ENCODE measurements at places on chromosomes 7 and 10.

DNA sequence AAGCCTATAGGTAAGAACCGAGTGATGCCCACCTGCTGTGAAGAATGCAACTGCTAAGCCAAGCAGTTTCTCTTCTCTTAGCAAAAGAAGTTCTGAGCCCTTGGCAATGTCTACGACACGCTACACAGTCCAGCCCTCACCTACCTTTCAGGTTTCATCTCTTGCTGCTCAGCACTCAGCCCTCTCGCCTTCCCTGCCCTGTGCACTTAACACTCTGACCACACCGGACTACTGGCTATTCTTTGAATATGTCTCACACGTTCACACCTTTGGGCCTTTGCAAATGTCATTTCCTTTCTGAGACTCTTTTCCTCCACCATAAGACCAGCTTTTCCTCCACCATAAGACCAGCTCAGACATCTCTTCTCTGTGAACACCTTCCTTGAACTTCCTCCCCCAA lies 67.0 kb upstream of the ITGB1 start:
- no peak for DNase-seq

DNA sequence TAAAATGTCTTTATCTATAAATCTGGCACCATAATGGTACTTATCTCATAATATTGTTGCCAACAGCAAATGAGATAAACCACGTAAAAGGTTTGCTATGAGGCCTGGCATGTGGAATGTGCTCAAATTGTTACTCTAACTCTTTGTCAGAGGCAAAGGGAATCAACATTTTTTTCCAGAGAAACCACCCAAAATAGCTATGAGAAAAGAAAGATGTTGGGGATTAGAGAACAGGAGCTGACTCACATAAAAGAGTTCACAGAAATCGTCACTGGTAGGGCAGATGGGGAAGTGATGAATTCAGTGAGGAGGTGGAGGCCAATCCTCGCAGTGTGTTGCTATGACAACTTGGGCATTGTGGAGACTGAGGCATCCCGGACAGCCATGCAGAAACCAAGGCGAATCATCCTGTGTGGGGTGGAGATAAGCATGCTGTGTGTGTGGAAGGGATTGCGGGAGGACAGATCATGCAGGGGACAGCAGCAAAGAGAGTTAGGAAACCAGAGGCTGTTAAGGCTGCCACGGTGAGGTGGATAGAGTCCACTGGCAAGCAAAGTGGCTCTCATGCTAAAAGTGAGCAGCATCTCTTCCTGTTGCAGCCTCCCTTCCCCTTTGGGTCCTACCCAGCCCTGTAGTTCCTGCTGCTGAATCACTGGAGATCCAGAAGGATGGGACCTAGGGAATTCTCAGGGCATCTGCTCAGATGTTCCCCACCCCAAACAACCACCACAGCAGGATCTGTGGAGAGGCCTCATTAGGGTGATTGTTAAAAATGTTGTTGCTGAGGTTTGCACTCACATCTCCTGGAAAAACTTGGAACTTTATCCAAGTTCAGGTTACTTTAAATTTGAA lies 103.9 kb downstream of the CUBN start:
- DNase-seq = no peak

GRCh38 chr10:60171436-60172013 lies 218.2 kb downstream of the ANK3 start:
- DNase-seq = no peak

- no peak for DNase-seq
Measured at GRCh38 chr10:17768957-17769356, 17.0 kb downstream of the TMEM236 start.

GRCh38 chr10:127880557-127880956 lies 12.2 kb downstream of the CLRN3 start:
- DNase-seq = no peak

GRCh38 chr10:13740461-13740860 lies 153.7 kb downstream of the PRPF18 start:
- DNase-seq = no peak

DNA sequence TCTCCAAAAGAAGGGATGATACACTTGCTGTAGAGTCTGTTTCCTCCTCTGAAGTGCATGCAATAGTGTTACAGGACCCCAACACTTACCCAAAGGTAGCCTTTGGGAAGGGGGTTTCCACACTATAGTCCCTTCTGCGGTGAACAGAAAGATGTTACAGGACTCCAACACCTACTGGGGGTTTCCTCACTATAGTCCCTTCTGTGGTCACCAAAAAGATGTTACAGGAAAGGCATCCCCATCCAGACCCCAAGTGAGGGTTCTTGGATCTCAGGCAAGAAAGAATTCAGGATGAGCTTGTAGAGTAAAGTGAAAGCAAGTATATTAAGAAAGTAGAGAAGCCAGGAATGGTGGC lies 69.2 kb upstream of the PIK3CG start:
- DNase-seq = no peak

GRCh38 chr7:90692396-90692795 lies 96.3 kb downstream of the CDK14 start:
- no peak for DNase-seq

DNA sequence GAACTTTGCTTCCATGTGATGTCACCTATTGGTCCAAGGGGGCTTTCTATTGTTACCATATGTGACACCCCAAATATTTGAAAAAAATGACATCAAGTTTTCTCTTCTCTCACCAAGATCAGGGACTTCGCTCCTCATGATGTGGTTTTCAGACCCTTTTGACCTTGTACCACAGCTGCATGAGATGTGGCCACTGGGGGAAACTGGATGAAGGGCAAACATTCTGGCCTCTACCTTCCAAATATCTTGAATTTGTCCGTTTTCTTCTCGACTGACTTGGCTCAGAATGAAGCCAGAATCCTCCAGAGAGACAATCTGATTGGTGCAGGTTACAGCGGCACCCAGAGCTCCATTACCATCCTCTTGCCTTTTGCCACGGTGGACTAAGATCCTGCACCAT lies 122.7 kb downstream of the PRKCQ start:
- DNase-seq = no peak

- DNase-seq = no peak
Measured at GRCh38 chr7:26305090-26305868, 13.6 kb downstream of the SNX10 start.

- DNase-seq = no peak
Measured at GRCh38 chr7:70673778-70674570, 458.0 kb upstream of the GALNT17 start.

DNA sequence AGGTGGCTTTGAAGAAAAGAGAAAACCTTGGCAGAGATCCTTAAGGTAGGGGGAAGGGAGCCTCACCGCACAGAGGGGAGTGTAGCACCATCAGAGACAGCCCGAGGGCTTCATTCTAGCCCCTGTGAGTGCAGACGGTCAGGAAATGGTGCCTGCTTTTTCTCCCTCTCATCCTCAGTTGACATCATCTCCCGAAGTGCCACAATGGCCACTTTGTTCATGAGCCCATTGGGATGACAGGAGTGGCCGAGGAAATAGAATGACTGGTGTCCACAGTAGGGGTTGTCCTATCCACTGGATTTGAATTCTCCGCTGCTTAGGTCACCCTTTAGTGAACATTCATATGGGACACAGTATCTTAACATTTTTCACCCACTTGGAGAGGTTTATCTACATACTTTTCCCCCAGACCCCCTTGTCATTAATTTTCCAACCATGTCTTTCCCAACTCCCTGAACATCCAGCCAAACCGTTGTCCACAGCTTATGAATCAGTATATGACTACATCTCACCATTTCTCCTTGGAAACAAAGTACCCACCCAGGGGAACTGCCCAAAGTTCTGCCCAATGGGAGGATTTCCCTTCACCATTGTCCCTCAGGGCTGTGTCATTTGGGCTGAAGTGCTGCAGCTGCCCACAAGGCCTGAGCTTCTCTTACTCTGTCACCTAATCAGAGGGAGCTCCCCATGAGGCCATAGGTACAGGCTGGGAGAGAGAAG lies 108.8 kb downstream of the ADCY1 start:
- no peak for DNase-seq

DNA sequence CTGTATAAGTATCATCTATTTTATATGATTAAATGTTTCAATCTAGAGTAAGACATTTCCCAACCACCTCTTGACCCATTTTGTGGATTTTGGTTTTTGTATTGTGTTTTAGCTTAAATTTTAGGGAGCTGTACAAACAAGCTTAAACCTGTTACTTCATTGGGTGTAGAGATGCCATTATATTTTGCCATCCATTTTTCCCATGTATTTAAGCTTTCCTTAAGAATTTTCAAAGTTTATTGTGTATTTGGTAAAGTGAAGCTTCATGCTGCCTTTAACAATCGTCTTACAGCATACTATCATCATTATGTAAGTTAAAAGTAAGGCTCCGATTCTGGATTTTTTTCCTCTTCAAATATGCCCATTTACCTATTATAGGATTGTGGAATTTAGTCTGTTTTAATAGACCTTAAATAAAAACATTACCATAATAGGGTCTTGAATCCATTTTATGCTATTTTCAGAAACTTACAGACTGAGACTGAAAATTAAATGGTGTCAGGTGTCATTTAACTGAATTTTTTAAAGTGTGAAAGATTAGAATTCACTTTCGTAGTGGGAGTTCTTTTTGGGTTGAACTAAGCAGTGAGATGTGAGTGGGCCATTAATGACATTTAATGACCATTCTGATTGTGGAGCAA lies 2.2 kb downstream of the KMT2E start:
- no peak for DNase-seq

DNA sequence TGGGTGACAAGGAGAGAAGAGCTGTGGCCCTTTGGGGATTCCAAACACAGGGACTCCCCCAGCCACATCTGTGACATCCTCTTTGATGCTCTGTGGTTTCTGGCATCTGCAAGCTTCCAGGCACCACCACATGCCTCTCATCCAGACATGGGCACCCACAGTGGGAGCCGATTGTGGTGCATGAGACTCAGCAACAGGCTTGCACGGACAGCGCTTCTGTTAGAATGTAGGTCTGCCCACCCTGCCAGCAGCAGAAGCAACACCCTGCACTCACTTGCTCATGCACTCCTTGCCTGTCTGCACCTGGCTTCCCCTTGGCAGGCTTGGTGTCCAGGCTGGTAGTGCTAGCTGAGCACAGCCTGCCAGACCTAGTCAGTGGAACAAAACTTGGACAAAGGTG lies 735.0 kb upstream of the ZWINT start:
- no peak for DNase-seq

- DNase-seq = no peak
Measured at GRCh38 chr10:126867567-126868365, 37.5 kb upstream of the DOCK1 start.

DNA sequence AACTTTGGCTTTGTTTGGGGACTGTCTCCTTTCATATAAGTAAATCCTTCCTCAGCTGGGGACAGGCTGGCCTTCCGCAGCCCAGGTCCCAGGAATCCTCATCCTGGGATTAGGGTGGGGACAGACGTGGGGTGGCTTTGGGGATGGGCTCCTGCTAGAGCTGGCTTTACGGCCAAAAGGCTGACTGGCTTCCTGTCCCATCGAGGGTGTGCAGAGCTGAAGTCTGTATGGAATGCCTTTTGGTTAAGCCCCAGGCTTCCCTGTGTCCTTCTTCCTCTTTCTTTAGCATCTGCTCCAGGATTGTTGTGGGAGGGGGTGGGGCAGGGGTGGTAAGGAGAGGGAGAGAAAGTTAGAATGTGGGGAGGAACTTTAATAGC lies 59.4 kb upstream of the AQP1 start:
- DNase-seq = no peak

DNA sequence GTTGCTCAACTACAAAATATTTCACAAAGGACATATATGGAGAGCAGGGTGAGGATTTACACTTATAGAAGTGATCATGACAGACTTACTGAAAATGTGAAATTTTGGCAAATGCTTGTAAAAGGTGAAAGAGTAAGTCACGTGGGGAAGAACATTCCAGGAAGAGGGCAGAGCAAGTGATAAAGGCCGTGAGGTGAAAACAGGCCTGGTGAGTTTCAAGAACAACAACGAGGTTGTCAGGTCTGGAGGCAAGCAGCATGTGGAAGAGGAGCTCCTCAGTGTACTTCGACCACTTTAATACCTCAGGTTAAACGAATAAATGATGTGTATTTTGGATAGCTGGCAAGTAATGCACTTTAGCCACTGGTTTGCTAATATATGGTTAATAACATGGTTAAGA lies 706.7 kb downstream of the PCDH15 start:
- DNase-seq = no peak

GRCh38 chr10:2619472-2619871 lies 447.9 kb upstream of the PFKP start:
- DNase-seq = no peak

DNA sequence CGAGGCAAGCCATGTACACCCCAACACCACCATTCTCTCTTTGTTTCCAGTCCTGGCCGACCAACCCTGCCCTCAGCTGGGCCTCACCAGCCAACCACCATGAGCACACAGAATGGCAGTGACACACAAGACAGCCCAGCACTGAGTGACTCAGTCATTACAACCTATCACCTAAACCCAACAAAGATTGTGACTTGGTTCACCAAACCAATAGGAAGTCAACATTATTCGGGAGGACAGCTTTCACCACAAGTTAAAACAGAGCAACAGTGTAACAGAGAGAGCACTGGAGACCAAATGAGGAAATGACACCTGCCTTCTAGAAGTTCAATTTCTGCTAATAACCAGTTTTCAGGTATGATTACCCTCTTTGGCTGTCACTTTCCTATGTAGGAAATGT lies 72.1 kb downstream of the DNMBP start:
- DNase-seq = no peak

DNA sequence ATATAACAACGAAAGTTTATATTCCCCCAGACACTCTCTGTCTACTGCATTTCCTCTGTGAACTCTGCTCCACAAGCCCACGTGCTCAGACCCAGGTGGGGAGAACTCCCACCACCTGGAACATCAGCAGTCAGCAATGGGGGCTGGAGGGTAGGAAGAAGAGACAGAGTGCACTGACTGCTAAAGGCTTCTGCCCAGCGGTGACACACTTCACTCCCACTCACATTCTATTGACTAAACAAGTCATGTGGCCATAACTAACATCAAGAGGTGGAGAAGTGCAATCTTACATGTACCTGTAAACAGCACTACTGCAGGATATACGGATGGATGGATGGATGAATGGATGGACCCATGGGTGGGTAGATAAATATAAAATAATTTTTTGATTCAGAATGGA lies 122.2 kb downstream of the MPP7 start:
- peak; percentile 67 for DNase-seq

DNA sequence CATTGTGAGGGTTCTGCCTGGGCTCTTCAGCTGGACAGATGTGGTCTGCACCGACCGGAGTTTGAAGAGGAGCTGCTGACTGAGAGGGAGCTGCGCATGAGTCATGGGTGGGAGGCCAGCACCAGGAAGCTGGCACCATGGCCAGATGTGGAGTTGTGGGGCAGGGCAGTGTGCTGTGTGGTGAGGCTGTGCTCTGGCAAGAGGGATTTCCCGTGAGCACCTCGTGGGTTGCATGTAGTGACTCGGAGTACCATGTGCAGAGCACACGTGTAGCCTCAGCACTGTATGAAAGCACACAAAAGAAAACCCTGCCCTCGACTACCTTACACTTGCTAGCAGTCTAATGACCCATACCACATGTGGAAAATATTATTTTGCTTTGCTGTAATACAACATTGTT lies 103.4 kb downstream of the WNT2 start:
- no peak for DNase-seq

- DNase-seq = no peak
Measured at GRCh38 chr7:132395361-132395760, 180.9 kb downstream of the PLXNA4 start.

Data from NCI-H510A (cell line).